ENCODE measurements at places on chromosomes 3 and 15.
A peak's percentile ranks its signal among the peaks of the same experiment; 100 is the strongest.

DNA sequence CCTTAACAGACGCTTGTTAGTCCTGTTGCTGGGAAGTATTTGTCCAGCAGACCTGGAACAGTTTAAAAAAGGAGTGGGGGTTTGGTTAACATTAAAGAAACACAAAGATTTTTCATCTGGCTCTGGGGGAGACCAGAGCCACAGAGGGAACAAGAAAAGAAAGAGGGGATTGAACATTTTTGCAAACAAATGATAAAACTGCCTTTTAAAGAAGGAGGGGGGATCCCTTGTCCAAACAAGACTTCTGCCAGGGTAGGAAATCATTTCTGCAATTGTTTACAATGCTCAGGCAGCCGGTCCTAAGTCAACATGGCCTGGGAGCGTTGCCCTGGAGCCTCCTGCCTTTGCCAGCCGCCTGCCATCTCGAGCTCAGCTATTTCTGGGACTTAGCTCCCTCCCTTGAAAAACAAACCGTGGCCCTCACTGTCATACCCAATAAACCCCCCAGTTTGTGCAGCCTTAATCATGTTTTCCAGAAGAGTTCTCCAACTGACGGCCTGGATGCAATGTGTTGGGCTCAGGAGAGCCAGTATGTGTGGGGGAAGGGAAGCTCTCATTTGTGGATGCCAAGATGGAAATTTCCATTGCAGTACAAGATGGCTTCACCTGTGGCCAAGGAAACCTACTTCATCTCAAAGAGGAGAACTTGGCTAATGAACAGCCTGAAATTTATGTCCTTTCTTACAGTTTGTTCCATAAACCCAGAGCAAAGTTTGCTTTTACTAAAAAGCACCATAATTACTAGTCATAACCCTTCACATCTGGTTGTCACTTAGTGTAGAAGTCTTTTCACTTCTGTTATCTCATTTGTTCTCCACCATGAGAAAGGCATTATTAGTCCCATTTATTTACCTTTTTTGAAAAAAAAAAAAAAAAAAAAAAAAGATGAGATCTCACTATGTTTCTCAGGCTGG, 75.9 kb upstream of the RNU6-1 start:
- peak; percentile 59 for DNase-seq

DNA sequence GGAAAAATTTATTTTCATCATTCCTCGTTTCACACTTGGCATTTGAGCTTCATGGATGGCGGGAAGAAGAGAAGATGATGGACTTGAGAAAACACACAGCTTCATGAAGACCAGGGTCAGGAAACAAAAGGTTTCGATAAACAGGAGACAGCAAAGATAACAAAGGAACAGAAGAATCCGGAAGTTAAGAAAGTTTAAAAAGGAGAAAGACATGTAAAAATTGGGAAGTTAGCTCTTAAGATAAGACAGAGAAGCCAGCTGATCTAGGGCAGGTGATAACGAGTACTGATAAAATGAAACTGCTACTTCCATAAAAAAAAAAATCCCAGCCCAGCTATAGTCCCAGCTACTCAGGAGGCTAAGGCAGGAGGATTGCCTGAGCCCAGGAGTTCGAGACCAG, 23.9 kb downstream of the IL5RA start:
- DNase-seq, result no peak

GRCh38 chr3:44125246-44125645, 116.4 kb upstream of the TOPAZ1 start:
- no peak for DNase-seq

DNA sequence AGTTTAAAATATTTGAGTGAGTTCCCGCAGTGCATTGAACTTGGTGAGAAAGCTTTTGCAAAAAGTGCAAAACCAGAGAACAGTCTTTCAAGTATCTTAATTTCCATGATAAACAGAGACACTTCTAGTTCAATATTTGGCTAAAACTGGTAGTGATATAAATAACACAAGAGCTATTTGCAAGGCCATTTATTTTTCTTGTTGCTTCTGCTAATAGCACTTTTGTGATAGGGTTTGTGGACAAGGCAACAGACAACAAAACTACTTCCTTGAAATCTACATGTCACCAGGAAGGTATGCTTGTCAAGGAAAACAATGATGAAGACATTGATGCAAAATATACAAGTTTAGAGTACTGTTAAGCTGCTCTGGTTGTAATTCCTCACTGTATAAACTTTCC, 1225.1 kb downstream of the OTOL1 start:
- no peak for DNase-seq

GRCh38 chr3:133478624-133479023, 78.8 kb downstream of the BFSP2 start:
- DNase-seq, result no peak

DNA sequence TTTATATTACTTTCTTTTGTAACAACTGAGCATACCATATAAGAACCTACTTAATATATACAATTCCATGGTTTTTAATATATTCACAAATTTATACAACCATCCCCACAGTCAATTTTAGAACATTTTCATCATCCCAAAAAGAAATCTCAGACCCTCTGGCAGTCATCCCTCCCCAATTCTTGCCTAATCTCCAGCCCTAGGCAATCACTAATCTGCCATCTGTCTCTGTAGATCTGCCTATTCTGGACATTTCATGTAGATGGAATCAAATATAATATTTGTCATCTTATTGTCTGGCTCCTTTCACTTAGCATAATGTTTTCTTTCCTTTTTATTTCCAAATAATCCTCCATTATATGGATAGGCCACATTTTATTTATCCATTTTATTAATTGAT, 92.5 kb downstream of the LARS2 start:
- no peak for DNase-seq

- no peak for DNase-seq
These were observed 45.9 kb downstream of the CHAC1 start for GRCh38 chr15:40999190-40999589.

- DNase-seq, result no peak
These were observed 847.7 kb downstream of the EPHA3 start for GRCh38 chr3:89955156-89955555.

GRCh38 chr3:99808163-99808794, 9.4 kb upstream of the CMSS1 start:
- no peak for DNase-seq

GRCh38 chr15:101152914-101153313, 98.9 kb downstream of the CHSY1 start:
- DNase-seq, result no peak

DNA sequence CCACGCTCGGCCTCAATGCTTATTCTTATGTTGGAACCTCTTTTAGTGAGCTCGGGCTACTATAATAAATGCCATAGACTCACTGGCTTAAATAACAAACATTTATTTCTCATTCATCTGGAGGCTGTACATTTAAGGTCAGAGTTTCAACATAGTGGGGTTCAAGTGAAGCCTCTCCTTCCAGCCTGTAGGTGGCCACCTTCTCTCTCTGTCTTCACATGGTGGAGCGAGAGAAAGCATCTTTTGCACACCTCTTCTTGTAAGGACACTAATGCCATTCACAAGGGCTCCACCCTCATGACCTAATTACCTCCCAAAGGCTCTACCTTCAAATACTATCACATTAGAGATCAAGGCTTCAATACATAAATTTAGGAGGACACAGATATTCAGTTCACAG, 520.3 kb upstream of the EPHA6 start:
- DNase-seq, result no peak

DNA sequence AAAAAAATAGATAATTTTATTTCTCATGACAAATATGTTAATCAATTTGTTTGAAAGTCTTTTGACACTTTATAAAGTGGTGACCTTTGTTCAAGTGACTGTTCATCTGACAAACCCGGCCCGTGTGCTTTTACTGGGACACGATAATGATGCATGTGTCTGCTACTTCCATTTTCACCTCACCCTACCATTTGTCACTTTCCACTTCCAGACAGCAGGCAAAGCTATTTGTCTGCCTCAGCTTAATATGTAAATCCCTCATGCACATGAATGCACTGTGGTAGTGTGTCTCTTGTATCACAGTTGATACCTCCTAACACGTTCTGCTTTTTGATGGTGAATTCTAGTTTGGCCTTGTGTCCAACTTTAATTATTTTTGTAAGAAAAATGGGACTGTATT, 204.3 kb downstream of the BBX start:
- DNase-seq, result no peak

DNA sequence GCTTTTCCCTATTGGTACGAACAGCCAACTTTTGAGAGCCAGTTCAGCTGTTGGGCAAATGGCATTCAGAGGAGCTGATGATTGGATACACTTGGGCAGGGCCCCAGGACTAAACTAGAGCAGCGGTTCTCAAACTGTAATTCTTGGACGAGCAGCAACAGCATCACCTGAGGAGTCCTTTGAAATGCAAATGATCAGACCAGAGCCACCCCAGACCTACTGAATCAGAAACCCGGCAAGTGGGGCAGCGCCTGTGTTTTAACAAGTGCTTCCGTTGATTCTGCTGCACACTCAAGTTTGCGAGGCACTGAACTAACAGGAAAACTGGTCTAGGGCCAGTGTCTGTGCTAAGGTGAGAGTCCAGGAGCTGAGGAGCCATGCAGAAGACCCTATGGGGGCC, 239.7 kb downstream of the UACA start:
- no peak for DNase-seq

DNA sequence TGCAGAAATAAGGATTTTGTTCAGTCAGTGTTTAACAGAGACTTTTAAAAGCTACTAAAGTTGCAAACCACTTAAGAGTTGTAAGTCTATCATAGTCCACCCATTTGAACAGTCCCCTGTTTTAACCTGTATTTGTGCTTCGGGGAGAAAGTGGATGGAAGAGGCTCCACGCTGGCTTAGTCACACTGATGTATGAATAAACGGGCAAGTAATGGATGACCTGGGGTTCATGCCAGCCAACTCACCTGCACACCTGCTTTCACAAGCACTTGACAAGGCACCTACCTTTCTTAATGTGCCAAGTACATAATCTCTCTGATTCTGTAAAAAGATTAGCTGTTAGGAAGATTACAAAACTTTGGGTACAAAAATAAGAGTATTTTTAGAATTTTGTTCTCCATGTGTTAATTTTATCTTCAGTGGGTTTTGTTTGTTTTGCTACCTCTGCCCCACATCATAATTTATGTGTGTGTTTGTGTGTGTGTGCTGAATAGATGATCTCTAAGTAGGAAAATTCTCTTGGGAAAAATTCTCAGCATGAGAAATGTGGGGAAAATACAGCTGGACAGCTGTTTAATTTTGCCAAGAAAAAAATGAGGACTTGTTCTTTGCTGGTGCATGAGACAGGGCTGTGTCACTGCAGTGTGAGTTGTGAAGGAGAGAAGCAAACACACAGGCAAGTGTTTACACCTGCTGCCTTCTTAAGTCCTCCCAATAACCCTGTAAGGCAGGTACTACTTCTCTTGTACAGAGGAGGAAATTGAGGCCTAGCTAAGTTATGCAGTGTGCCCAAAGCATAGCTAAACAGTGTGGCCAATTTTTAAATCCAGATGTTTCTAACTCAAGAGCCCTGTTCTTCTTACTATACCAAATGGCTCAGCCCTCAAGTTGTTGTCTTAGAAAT, 181.2 kb upstream of the IL12A start:
- DNase-seq, result no peak

- no peak for DNase-seq
These were observed 775.4 kb upstream of the ROBO1 start for GRCh38 chr3:80543154-80543553.

DNA sequence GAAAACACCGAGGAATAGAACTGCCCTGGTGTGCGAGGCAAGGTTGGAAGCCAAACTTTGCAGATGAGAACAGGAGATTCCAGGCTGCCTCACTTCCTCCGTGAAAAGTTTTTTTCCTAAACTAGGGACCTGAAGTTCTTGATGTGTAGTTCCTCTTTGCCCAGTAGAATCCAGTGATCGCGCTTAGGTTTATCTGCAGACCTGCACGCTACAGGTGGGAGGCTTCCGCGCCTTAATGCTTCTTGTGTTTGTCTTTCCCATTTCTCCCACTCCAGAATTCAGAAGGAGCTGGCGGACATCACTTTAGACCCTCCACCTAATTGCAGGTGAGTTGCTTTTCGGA, 5.4 kb downstream of the UBE2E1 start:
- no peak for DNase-seq

GRCh38 chr3:192843119-192843518, 74.5 kb downstream of the MB21D2 start:
- DNase-seq, result no peak

GRCh38 chr3:102460579-102460978, 25.8 kb downstream of the ZPLD1 start:
- DNase-seq, result no peak

- DNase-seq, result no peak
These were observed 775 bp downstream of the TTC21A start for GRCh38 chr3:39108200-39108710.

DNA sequence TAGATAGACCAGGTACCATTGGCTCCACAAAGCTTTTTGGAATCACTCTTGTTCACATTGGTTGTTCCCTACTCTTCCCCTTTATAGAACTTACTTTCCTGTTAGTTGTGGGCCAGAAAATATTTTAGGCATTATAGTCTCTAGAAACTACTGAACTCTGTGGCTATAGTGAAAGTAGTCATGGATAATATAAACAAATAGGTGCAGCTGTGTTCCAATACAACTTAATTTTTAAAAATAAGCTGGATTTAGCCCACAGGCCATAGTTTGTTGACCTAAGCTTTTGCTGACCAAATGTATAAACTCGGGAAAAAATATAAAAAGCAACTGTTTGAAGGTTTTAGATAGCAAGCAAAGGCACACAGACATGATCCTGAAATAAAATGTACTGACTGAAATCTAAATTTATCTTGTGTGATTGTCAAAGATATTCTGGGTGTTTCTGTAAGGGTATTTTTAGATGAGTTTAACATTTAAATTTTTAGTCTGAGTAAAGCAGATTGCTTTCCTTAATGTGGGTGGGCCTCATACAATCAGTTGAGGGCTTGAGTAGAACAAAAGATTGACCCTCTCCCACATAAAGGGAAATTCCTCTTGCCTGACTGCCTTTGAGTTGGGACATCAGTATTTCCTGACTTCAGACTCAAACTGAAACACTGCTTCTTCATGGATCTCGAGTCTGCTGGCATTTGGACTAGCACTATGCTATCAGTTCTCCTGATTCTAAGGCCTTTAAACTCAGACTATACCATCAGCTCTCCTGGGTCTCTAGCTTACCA, 13.2 kb downstream of the IQCB1 start:
- DNase-seq, result no peak

GRCh38 chr3:56694867-56695683, 12.0 kb upstream of the TASOR start:
- no peak for DNase-seq

DNA sequence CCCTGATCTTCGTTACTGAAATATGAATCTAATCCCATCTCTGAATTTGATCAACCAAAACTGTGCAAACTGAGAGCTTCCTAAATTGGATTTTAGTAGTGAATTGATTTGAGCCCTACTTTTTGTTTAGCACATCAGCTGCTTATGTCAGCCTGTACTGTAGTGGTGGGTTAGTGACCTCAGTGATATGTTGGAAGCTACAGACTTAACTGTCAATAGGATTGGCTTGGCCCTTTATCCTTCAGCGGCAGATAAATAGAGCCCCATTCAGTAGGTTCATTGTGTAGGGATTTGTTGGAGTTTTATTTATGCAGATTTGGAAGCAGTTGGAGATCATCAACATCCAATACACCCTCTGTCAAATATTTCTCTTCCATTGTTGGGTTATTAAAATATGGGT, 409.7 kb downstream of the SOX2 start:
- no peak for DNase-seq

GRCh38 chr3:106401666-106402490, 533.1 kb upstream of the CBLB start:
- DNase-seq, result no peak

GRCh38 chr3:42755681-42756578, 17.1 kb downstream of the CCDC13 start:
- no peak for DNase-seq

- DNase-seq, result no peak
These were observed 496.1 kb downstream of the FOXP1 start for GRCh38 chr3:71087143-71088018.

GRCh38 chr3:55524565-55525244, 37.6 kb upstream of the WNT5A start:
- no peak for DNase-seq

Data from sciatic nerve (tissue), 2 donors.